Breast epithelium (tissue), 4 donors: ENCODE measurements at places on chromosomes 5 and 9.

- no peak overlapping the region for H3K4me3 ChIP-seq
- H3K27ac ChIP-seq: peak overlapping the region; percentile 86
- no peak for DNase-seq
- no peaks in the 10 kb centered on the region for H3K4me1 ChIP-seq
- H3K36me3 ChIP-seq: no peaks in the 10 kb centered on the region
Measured at GRCh38 chr9:131640438-131641137, 95.3 kb downstream of the PRRT1B start.

DNA sequence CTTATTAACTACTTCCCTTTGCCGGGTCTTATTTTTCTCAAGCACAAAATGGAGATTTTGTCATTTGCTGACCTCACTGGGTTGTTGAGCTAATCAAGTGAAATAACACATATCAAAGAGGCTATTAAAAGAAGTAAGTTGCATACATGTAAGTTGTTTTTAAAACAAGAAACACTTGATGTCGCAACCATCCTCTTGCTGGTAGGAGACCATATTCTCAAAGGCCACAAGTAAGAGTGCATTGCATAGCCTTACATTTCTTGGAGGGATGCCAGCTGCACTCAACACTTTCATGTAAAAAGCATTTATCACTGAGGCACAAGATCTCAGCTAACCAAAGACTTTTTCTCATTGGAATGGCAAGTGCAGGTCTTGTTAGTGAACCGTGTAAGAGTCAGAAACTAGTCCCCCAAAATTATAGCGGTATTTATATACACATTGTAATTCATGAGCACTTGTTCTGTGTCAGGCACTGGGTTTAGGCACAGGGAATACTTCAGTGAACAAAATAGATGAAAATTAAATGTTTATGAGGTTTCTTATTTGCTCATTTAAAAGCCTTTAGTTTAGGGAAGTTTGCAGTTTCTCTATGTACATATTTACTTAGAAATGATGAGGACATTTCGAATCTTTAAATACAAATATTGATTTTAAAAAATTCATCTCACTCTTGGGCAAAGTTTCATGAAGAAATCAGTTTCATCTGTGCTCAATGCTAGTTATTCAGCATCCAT lies 72.0 kb downstream of the ZFAND5 start:
- no peak for DNase-seq
- H3K27me3 ChIP-seq: no peaks in the 10 kb centered on the region
- H3K4me3 ChIP-seq: no peak overlapping the region
- H3K36me3 ChIP-seq: no peaks in the 10 kb centered on the region
- no peaks in the 10 kb centered on the region for H3K4me1 ChIP-seq

GRCh38 chr9:70607926-70608325 lies 193.5 kb upstream of the KLF9 start:
- no peaks in the 10 kb centered on the region for H3K4me1 ChIP-seq
- no peak overlapping the region for H3K27ac ChIP-seq
- H3K4me3 ChIP-seq: no peak overlapping the region
- no peak for DNase-seq
- no peaks in the 10 kb centered on the region for H3K27me3 ChIP-seq

GRCh38 chr9:4986783-4987182 lies 1.7 kb downstream of the JAK2 start:
- peak overlapping the region; percentile 98 for H3K4me3 ChIP-seq
- no peaks in the 10 kb centered on the region for H3K36me3 ChIP-seq
- no peaks in the 10 kb centered on the region for H3K27me3 ChIP-seq
- DNase-seq: no peak
- peaks cover 9% of the 10 kb centered on the region for H3K4me1 ChIP-seq
- H3K27ac ChIP-seq: no peak overlapping the region

- DNase-seq: no peak
- H3K27ac ChIP-seq: no peak overlapping the region
- H3K36me3 ChIP-seq: no peaks in the 10 kb centered on the region
- H3K4me3 ChIP-seq: no peak overlapping the region
Measured at GRCh38 chr9:6078382-6079105, 63.1 kb upstream of the RANBP6 start.

DNA sequence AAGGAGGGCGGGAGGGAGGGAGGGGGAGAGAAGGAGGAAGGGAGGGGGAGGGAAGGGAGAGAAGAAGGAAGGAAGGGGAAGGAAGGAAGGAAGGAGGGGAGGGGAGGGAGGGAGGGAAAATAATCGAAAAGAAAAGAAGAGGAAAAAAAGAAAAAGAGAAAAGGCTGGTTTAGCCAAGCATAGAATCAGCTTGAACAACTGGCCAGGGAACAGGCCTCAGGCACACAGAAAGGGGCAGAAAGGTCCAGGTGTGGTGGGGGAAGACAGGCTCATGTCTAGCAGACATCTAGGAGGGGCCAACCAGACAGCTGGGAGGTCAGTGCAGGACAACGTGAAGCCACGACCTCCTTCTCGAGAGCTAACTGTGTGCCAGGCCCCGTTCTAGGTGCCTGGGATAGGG lies 141.8 kb downstream of the HSD17B3 start:
- no peak overlapping the region for H3K27ac ChIP-seq
- H3K27me3 ChIP-seq: peaks cover 7% of the 10 kb centered on the region
- H3K4me1 ChIP-seq: peaks cover 4% of the 10 kb centered on the region
- H3K36me3 ChIP-seq: no peaks in the 10 kb centered on the region

DNA sequence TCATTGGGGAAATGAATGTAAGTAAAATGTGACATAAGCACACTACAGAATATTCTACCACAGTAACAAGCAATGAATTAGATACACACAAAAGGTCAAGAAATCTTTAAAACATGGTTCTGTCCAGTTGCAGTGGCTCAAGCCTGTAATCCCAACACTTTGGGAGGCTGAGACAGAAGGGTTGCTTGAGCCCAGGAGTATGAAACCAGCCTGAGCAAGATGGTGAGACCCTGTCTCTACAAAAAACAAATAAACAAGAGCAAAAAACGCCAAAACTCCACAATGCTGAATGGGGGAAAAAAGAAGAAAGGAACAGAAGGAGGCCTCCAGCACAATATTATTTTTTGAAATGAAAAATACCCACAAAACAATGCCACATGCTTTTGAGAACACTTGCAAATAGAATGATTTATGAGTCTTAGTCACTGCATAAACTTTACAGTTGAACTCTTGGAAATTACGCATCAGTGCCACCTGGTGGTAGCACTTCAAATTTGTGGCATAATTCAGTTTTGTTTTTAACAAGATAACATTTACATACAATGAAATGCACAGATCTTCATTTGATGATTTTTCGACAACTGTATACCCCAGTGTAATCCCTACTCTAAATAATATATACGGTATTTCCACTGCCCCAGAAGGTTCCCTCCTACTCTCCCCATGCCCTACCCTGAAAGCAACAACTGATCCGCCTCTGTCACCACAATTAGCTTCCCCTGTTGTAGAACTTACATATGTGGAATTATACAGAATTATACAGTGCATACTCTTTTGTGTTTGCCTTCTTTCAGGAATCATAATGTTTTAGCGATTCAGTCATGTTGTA lies 14.4 kb upstream of the SPINK4 start:
- H3K4me1 ChIP-seq: no peaks in the 10 kb centered on the region
- DNase-seq: peak; percentile 37
- H3K27me3 ChIP-seq: no peaks in the 10 kb centered on the region

DNA sequence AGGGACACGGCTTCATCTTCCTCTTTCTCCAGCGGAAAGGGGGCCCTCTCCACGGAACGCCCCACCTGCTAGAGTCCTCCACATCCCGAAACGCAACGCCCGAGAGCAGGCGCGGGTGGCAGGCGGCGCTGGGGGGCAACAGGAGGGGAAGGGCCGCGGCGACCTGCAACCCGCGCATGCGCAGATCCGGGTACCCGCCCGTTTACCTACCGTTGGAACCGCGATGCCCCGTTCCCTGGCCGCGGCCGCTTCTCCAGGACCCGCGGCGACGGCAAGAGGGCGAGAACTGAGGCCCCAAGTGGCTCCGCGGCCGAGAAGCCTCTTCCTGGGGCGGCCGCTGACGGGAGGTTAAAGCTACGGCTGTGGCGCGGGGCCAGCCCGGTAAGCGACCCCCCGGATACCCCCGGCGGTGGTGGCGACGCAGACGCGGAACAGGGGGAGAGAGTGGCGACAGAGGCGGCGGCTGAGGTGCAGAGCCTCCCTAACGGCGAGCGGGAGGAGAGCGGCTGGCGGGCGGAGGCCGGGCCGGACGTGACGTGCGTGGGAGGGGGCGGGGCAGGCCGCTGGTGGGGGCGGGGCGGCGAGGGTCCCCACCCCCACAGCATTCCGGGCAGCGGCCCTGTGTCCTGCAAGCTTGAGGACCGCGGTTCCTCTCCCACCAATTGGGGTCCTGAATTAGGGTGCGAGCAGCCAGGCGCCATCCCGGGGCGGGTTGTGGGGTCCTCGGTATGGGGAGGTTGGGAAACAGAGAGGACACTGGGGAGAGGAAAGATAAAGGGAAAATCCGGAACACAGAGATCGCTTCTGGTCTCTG lies at the start of gene FAM13B:
Gene FAM13B (minus strand): TSS at position 508 of the 814 bp plus-strand sequence. CDS start 13,968 bp downstream, outside the sequence.
- no peaks in the 10 kb centered on the region for H3K4me1 ChIP-seq
- DNase-seq: peak; percentile 61
- H3K27ac ChIP-seq: peak within 1 kb of the TSS; percentile 99
- peak within 1 kb of the TSS; percentile 98 for H3K4me3 ChIP-seq
- H3K27me3 ChIP-seq: no peaks in the 10 kb centered on the region
- H3K36me3 ChIP-seq: no peaks in the 10 kb centered on the region

- H3K4me3 ChIP-seq: peak overlapping the region; percentile 79
- H3K36me3 ChIP-seq: no peaks in the 10 kb centered on the region
- H3K27ac ChIP-seq: peak overlapping the region; percentile 95
Measured at GRCh38 chr5:96933764-96934707, 1.8 kb upstream of the LNPEP start.

DNA sequence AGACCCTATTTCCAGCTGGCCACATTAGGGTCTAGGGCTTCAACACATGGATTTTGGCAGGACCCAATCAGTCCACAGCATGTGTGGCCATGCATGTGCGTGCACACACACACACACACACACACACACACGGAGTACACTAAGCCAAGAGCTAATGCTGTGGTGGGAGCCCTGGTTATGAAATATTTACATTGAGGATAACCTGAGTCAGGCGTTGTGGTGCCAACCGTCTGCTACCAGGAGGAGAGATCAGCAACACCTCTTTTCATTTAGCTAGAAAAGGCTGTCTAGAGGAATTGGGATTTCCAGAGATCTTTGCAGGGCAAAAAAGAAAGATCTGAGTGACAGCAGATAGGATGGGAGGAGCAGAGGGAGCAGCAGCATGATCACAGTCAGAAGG lies 141.5 kb downstream of the TRPM3 start:
- no peak overlapping the region for H3K4me3 ChIP-seq
- no peaks in the 10 kb centered on the region for H3K27me3 ChIP-seq
- DNase-seq: no peak
- no peaks in the 10 kb centered on the region for H3K36me3 ChIP-seq
- H3K4me1 ChIP-seq: no peaks in the 10 kb centered on the region
- H3K27ac ChIP-seq: no peak overlapping the region

GRCh38 chr9:136251264-136252115 lies 5.9 kb upstream of the QSOX2 start:
- H3K4me3 ChIP-seq: no peak overlapping the region
- H3K27me3 ChIP-seq: no peaks in the 10 kb centered on the region
- no peak overlapping the region for H3K27ac ChIP-seq
- no peaks in the 10 kb centered on the region for H3K36me3 ChIP-seq
